ENCODE measurements at places on chromosomes 7 and 10. TPM values are rescaled to one million over a fixed set of nuclear protein-coding genes. Genes with fewer than 3 reads are reported as not detected.

Gene TMEM273
- 4.8 TPM for total RNA-seq

Gene HABP2
- under 0.01 TPM for total RNA-seq

Gene HDAC9
- total RNA-seq: 5.0 TPM

Gene PGAM2
- total RNA-seq: under 0.01 TPM

Gene PRKAR2B
- 17.3 TPM for total RNA-seq

Gene JAZF1
- total RNA-seq: 1.4 TPM

Gene GHRHR
- not detected for total RNA-seq

Gene AKR1B15
- total RNA-seq: not detected

Gene VCL
- 53.0 TPM for total RNA-seq

Gene NCF1
- not detected for total RNA-seq

Gene HOXA7
- total RNA-seq: 1.5 TPM

Gene CDC14C
- not detected for total RNA-seq

Gene UBE2D1
- 6.7 TPM for total RNA-seq

Gene ZMIZ1
- 9.4 TPM for total RNA-seq

Gene PPP1R9A
- total RNA-seq: 9.9 TPM

Gene PLEKHA1
- total RNA-seq: 22.8 TPM

Gene KNDC1
- 0.20 TPM for total RNA-seq

Gene NEBL
- 4.4 TPM for total RNA-seq

Gene CRTAC1
- total RNA-seq: 2.2 TPM

Gene DPYSL4
- 11.8 TPM for total RNA-seq

Gene AGBL3
- total RNA-seq: 0.44 TPM

Gene TACR2
- 0.60 TPM for total RNA-seq

Gene CFAP43
- total RNA-seq: under 0.01 TPM

Gene ECHS1
- total RNA-seq: 58.0 TPM

Gene HTR7
- under 0.01 TPM for total RNA-seq

Gene VWC2
- not detected for total RNA-seq

Gene CD36
- total RNA-seq: 157 TPM

Gene ZNF800
- 9.9 TPM for total RNA-seq

Gene OR13A1
- not detected for total RNA-seq

Gene ITGB8
- 31.2 TPM for total RNA-seq

Gene LRRD1
- total RNA-seq: under 0.01 TPM

Gene SSC4D
- total RNA-seq: 0.22 TPM

Gene H2BK1
- not detected for total RNA-seq

Gene GFRA1
- 18.5 TPM for total RNA-seq

Gene SLC39A12
- total RNA-seq: under 0.01 TPM

Gene GIMAP5
- total RNA-seq: 435 TPM

Gene ELMO1
- 36.5 TPM for total RNA-seq

Gene JAKMIP3
- 0.20 TPM for total RNA-seq

Gene CCDC3
- under 0.01 TPM for total RNA-seq

Gene PODXL
- total RNA-seq: 75.0 TPM
